ENCODE measurements at places on chromosomes 2 and 18.

GRCh38 chr2:155151945-155152344 is 453.4 kb downstream of the KCNJ3 start:
- DNase-seq, result no peak

- DNase-seq, result peak; percentile 93
Measured at GRCh38 chr2:181683518-181684453, 3.5 kb upstream of the NEUROD1 start.

DNA sequence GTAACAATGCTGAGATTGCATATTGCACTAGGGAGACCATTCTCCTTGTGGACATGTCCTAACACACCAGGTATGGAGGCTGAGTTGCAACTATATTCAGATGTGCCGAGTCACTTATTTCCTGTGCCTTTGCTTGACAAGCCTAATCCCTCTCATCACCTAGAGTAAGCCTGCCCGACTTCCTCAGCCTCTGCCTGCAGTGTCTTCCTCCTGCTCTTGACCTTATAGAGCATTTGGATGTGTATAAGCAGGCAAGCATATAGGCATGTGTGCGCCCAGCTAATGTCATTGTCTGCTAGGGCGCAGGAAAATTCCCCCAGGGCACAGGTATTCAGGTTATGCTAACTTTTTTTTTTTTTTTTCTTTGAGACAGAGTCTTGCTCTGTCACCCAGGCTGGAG is 316.9 kb downstream of the CDH2 start:
- DNase-seq, result peak; percentile 41

- DNase-seq, result no peak
Measured at GRCh38 chr2:26170795-26171194, 2.1 kb upstream of the GAREM2 start.

DNA sequence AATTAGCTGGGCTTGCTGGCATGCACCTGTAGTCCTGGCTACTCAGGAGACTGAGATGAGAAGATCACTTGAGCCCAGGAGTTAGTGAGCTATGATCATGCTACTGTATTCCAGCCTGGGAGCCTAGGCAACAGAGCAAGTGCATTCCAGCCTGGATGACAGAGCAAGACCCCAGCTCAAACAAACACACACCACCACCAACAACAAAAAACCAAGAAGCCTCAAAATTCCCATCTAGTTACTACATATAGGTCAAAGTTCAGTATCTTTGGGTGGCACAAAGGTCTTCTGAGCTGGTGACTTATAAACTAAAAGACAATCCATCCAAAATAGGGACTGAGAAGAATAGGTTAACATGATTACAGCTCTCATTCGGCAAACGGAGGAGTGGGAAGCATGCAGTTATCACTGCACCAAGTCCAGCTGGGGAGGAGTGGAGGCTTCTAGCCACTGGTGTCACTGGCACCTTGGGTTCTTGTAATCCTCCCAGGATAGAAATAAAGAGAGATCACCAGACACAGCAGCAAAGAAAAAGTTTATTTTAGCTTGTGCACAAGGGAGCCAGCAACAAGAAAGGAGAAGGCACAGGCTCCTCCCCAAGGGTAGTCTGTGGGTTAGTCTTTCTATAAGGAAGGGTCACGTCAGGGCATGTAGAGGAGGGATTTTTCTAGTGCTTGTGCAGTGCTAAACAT is 57.4 kb downstream of the SH2D6 start:
- no peak for DNase-seq

DNA sequence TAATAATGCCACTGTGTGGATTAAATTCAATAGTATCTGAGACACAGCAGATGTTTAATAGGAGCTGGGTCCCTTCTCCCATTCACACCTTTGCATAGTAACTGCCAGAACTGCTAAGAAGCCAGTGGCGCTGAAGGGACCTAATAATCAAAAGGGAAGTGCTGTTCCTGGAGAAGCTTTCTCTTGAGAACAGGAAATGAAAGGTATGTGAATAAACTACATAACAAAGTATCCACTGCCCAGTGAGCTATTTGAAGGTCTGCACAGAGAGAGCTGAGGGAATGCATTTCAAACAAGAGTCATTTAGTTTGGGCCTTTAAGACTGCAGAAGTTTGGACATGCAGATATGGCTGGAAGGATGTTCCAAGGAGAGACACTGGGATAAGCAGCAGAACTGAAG is 56.1 kb upstream of the KIDINS220 start:
- no peak for DNase-seq

DNA sequence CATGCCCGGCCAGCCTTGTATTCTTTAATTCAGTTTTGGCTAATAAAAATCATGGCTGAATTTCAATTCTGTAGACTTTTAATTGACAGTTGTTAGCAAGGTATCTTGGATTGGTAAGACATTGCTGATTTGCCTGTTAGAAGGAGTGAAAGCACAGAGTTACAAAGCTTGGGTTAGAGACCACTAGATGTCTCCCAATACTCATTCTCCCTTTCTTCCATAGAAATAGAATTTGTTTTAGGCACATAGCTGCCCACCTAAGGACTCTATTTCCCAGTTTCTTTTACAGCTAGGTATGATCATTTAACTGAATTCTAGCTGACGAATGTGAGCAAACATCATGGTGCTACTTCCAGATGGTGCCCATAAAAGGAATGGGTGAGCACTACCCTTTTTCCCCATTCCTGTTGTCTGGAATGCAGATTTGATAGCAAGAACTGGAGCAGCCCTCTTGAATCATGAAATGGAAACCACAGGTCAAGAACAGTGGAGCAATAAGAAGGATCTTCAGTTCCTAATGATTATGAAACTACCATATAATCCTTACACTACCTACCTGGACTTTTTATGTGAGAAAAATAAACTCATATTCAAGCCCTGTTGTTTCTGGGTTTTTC is 17.5 kb downstream of the PECR start:
- no peak for DNase-seq

DNA sequence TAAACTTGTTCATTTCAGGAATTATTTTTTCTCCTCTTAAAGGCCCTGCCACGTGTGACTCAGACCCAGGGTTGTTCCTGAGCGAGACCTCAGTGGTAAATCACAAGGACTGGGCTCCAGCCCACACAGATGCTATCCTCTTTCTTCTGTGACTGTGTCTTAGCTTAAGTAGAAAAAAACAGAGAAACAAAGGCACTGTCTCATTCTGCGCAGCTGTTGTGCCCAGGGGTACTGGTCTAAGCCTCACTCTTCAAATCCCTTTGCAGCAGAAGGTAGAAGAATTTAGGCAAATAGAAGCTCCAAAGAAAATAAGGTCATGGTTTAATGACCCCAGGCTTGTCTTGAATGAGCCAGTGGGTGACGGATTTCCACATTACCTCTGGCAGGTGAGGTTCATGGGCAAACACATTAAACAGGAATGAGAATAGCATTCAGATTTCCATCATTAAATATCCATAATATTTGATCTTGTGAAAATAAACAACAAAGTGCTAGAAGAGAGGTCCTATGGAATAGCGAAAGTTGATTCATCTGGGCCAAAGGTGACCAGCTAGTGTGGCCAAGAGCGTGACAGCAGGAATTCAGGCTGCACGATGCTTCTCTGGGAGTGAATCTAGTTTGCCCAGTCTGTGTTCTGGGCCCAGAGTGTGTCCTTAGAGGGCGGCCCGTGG is 63.3 kb downstream of the LIPG start:
- DNase-seq, result no peak

GRCh38 chr2:189681203-189681602 is 6.7 kb downstream of the ANKAR start:
- DNase-seq, result no peak

DNA sequence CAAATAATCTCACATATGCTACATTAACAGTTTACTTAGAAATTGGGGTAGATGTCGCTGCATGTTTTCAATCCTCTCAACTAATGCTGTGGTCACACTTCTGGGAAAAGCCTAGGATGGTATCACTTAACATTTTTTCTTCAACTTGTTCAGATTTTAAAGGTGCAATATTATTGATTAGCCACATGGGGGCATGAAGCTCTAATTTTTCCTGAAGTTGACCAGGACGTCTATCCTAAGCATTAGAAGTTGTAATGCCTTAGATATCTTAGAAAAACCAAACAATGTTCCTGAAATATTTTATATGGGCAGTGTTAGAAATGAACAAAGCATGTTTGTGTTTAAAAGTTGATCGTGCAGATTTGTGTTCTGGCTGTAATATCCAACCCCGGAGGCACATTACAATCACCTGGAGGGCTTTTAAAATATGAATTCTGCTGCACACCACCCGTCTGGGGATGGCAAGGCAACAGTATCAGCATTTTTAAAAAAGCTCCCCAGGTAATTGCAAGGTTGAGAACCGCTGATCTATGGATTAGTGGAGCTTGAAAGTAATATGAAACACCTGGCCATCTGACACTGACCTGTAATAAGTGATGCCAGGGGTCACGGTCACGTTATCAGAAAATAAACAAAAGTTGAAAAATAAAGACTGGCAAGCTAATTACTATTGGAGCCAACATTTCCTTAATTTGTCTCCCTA is 100.5 kb upstream of the LMAN1 start:
- DNase-seq, result no peak

DNA sequence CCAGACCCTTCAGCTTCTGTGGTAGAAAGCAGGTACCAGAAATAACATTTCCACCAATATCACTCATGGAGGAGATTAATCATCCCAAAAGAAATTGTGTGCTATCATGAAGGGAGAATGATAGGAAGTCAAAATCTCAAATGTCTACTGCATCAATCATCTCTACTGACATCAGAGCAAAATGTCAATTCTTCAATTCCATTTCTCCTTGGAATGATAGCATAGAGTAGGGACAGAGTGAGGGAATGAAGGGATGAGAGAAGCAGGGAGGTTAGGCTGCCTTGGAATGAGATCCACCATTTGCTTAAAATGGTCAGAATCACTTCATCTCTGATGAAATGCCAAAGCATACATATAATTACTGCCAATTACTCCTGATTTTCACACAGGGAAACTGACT is 371.8 kb upstream of the ACVR2A start:
- no peak for DNase-seq

DNA sequence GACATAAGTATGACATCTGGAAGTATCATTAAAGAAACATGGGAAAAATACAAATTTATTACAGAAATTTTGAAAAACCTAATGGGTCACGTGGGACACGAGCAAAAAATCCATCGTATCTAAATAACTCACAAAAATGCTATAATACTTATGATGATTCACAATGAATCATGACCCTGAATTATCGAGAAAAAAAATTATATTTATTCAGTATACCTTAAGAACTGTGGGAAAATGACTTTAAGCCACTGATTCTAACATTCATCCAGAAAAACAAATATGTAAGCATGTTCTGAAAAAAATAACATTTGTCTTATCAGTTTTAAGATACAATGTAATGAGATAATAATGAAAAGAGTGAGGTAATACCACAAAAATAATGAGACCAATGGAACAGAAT is 51.8 kb downstream of the ZNF385B start:
- DNase-seq, result no peak

GRCh38 chr2:173496746-173497145 is 142.1 kb downstream of the CDCA7 start:
- no peak for DNase-seq

DNA sequence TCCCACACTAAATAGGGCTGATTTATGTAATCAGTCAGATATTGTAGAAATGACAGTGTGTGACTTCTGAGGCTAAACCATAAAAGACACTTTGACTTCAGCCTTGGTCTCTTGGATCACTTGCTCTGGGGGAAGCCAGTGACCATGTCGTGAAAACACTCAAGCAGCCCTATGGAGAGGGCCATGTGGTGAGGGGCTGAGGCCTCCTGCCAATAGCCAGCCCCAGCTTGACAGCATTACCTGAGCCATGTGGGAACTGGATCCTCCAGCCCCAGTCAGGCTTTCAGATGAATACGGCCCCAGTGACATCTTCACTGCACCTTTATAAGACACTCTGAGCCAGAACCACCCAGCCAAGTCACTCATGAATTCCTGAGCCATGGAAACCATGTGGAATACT is 20.8 kb downstream of the TNS1 start:
- DNase-seq, result no peak

GRCh38 chr2:231601356-231602229 is 8.9 kb downstream of the TEX44 start:
- peak; percentile 93 for DNase-seq

DNA sequence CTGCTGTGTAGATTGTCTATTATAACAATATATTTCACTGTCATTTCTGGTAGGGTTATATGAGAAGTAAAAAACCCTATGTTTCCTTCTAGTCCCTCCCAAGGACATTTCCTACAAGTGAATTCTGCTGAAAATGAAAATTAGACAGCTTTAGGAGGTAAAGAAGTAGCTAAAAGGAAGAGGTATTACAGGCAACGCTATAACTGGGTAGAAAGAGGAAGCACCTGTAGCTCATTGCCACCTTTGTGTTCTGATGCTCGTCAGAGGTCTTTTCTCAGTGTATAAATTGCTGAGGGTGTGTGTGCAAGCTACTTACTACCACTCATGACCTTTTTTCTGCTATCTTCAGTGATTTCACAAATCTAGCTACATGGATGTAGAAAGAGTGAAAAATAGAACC is 1.4 kb downstream of the DNAJC10 start:
- DNase-seq, result no peak

DNA sequence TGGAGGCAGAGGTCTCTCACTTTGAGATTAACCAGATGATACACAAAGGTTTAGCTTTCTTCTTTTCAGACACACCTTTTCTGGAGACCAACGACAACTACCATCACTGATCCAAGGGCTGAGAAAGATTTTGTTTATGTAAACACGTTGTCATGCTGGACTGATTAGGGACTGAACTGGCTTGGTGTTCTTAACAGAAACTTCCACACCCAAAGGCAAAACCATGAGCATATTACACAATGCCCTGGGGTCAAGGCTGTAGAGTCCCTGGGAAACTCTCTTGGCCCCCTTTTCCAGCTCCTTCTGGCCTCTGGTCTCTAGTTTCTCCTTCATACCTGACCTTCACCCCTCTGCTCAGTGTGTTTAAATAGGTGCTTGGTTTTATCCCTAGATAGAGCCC is 447.0 kb upstream of the TCF4 start:
- no peak for DNase-seq

DNA sequence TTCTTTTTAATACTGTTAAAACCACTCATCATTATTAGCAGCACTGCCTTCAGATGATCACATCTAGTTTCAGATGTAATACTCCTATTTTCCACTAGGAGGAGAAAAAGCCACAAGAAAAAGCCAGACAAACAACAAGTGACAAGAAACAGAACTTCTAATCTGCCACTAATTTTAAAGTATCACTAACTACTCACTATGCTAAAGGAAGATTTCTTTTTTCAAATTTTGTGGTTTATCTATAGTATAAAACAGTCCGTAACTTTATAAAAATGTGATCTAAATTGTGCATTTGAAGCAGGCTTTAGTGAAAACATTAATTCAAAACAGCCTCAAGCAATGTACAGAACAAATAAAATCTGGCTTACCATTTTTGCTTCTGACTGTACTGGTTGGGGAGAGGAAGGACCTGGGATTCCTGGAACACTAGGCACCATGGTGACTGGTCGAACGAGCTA is 56.8 kb downstream of the ATF2 start:
- DNase-seq, result no peak

DNA sequence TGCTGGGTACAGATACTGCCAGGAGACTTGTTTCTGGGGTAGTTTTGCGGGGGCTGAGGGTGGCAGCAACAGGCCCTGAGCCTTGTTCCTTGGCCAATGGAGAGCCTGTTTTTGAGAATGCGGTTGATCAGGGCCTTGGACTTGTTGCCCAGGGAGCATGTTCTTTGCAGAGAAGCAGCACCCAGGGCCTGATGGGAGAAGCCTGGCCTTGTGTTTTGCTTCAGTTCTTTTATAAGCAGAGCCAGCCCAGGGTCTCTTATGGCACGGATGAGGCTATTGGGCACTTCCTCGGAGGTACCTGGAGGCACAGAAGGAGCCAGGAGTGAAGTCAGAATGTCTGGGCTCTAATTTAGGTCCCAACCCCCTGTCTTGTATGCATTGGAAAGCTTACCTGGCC is 85.1 kb upstream of the MCFD2 start:
- DNase-seq, result no peak

GRCh38 chr2:37414470-37414949 is 70.1 kb downstream of the QPCT start:
- DNase-seq, result no peak

Measured in WERI-Rb-1 (cell line).